Left colon (tissue), 2 donors: ENCODE measurements at places on chromosomes 7 and 10. TPM values are rescaled to one million over a fixed set of nuclear protein-coding genes. Genes with fewer than 3 reads are reported as not detected.

DNA sequence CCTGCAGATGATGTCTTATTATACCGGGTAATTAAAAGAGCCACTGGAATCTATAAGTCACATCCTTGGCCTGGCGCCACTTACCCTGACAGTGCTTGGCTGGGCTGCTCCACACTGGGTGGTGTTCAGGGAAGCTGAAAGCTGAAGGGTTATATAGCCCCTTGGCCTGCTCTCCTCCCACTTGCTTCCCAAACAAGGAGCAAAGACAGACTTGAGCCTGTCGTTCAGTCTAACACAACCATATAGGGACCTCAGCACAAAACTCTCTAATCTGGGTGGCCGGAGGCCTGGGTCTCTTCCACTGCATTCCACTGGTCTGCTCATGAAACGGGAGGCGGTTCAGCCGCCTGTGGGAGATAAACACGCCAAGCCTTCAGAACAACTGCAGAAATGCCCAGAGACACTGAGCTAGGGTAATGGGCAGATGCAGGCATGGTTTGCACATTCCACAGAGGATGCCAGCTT, at the start of gene ACTA2:
ACTA2 (minus strand) TSS at position 127 of the 465 bp plus-strand sequence. CDS start 3,843 bp downstream, outside the sequence.
- DNase-seq: peak; percentile 46

GRCh38 chr7:31061185-31061584, 9.1 kb downstream of the ADCYAP1R1 start:
- DNase-seq: no peak

Gene GTF2I
- total RNA-seq: 129 TPM

- no peak for DNase-seq
Measured at GRCh38 chr7:155785536-155785935, 26.7 kb downstream of the SHH start.

GRCh38 chr7:25083201-25083600, 41.9 kb downstream of the CYCS start:
- no peak for DNase-seq

- DNase-seq: no peak
Measured at GRCh38 chr10:1003884-1004670, 15.8 kb downstream of the GTPBP4 start.
